NCI-H69 (cell line): ENCODE measurements at places on chromosomes 3 and 15.

DNA sequence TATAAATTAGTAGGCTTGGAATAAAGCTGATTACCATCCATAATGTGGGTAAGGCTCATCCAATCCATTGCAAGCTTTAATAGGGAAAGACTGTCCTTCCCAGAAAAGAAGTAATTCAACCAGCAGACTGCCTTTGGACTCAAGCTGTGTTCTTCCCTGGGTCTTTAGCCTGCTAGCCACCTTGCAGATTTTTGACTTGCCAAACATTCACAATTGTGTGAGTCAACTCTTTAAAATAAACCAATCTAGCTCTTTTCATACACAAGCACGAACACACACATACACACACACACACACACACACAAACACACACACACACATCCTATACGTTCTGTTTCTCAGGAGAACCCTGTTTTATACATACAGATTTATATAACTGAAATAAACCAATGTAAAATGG lies 248.1 kb downstream of the NAALADL2 start:
- peak; percentile 78 for DNase-seq

GRCh38 chr3:127170814-127171213 lies 22.1 kb upstream of the PRR23E start:
- peak; percentile 77 for DNase-seq

- DNase-seq: no peak
Observed at GRCh38 chr15:83709241-83709640, 55.3 kb downstream of the ADAMTSL3 start.

DNA sequence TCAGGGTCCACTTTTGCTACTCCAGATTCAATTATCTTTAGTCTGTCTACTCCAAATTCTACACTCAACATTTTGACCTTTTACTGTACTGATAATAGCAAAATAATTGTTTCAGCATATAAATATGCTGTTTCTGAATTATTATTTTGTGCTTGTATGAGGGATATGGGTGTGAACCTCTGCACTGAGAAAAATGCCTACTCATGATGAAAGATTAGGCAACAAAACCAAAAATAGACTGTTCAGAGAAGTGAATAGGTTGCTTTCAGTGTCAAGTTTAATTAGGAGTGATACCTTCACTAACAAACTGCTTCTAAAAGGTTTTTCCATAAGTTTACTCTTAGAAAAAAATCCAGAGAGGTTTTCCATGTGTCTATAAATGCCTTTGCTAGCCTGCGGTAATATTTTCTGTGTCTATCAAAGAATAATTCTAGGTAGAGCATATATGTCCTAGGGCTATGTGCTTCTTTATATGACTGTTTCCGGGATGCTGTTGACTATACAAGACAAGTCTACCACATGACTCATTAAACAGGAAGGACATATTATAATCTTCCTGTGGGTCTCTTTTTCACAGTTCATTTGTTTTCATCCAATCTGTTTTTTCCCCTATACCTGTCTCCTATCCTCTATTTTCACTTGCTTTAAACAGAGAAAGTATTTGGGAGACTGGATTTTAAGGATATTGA lies 218.5 kb upstream of the TTC14 start:
- peak; percentile 6 for DNase-seq

GRCh38 chr3:39850716-39851032 lies 41.3 kb downstream of the MYRIP start:
- DNase-seq: peak; percentile 85

- peak; percentile 62 for DNase-seq
Observed at GRCh38 chr15:73908030-73908821, 18.0 kb upstream of the LOXL1 start.

DNA sequence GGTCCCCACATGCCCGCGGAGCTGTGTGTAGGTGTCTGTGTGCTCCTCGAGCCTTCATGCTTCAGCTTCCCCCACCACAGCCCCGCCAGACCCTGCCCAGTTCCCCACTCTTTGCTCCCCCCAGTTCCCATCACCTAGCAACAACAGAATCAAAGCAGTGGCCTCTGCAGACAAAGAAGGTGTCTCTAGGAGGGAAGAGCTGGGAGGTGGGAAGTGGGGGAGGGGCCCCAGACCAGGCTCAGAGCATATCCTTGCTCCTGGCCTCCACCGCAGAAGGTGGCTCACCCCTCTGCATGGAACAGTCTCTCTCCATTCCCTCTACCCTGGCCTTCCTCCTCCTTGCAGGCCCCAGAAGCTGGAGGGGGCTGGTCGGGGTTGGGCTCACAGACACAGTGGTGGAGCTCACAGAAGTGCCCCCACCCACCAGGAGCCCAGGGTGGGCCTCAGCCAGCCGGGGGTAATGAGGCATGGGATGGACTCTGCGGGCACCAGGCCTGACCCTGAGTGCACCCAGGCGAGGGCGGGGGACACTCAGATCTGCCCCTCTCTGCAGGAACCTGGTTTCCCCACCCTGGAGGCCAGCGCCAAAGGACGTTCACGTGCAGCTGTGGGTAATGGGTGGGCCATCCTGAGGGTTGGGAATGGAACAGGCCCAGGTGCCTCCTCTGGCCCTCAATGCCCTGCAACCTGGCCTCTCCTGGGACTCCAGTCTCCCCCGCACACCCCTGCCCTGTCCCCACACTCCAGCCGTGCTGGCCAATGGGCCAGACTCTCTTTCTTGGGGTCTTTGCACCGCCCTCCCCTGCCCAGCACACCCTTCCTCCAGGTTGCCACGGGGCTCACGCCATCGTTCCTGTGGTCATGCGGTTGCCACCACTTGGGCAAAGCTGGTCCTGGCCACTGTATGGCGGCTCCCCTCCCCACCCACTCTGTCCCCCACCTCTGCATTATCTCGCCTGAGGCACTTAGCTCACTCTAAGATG lies 53.4 kb downstream of the TPRA1 start:
- peak; percentile 61 for DNase-seq

DNA sequence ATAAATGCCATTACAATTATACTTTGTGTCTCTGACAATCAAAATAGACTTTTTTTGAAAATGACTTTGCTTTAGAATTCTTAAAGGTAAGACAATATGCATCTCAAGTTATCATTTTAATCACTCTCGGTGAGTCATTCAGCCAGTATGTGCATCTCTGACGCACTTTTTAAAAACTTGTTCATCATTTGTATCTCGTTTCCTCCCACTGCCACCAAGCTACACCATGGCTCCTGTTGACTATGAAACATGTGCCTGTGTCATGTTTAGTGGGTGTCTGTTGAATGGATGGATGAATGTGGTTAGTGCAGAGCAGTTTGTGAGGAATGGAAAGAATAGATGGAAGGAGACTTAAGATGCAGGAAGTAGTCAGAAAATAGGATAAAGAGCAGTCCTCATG lies 68.6 kb downstream of the ARPP21 start:
- no peak for DNase-seq

- DNase-seq: no peak
Observed at GRCh38 chr15:98876451-98877369, 130.9 kb downstream of the PGPEP1L start.

- DNase-seq: no peak
Observed at GRCh38 chr3:42752441-42752840, 20.6 kb downstream of the CCDC13 start.

DNA sequence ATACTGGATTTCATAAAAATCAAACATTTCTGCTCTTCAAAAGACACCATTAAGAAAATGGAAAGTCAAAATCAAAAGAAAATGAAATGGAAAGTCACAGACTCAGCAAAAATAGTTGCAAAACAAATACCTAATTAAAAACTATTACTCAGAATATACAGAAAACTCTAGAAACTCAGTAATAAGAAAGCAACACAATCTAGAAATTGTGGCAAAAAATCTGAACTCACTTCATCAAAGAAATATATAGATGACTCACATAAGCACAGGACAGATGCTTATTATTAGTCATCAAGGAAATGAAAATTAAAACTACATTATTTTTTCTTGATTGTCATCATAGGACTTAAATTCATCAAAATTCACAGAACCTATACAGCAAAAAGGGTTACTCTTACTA lies 430.0 kb downstream of the SHQ1 start:
- no peak for DNase-seq

GRCh38 chr3:99753268-99753975 lies 64.2 kb upstream of the CMSS1 start:
- DNase-seq: peak; percentile 34

- peak; percentile 56 for DNase-seq
Observed at GRCh38 chr3:18442756-18443664, 17.9 kb upstream of the SATB1 start.

DNA sequence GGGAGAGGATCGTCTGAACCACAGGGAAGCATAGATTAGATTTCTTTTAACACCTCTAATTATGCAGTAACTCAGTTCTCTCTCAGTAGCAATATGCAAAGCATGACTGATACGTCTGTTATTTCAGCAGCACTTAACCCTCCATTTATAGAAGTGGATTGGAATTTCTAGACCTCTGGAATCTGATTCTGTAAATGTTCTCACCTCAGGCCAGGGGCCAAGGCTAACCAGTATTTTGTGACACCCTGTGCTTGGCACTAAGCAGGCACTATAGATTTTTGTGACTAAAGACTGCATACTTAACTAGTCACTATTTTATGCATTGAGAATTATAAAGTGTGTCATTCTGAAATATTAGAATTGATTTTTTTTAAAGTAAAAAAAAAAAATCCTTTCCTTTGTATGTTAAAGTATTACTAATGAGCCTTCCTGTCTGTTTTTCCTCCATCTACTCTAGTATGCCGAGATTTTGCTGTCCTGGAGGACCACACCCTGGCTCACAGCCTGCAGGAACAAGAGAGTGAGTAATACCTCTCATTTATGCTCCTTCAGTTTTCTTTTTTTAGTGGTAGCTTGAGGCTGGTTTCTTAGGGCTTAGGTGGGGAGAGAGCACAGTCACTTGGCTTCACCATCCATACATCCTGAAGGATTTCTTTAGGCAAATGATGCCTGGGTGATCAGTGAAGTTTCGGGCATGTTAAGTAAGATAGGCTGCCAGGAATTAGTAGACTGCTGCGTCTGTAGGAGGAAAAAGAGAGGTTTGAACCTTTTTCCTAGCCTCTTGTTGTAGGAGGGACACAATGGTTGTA lies 26.5 kb upstream of the UTS2B start:
- peak; percentile 42 for DNase-seq

DNA sequence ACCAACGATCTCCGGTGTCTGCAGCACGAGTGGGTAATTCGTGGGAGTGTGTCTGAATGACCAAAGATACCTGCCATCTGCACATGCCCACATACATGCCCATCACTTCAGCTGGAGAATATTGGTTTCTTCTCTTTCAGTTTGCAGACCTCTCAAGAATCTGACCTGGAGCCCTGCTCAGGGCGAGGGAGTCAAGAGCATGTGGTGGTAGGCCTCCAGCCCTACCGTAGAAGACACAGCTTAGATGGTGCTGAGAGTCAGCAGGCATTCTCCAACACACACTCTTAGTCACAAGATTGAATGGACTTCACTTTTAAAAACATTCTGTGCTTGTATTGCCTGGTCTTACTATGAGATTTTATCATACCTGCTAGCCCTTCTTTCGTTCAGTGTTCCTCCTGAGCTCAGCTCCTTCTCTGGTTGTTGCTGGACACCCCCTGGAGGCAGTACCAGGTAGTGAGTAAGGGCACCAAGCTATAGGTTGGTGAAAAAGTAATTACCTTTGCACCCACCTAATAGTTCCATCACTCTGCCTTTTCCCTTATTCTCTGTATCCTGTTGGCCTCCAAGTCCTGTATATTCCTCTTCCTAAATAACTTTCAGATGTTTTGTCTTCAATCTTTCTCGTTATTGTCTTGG lies 252.0 kb downstream of the CACNA2D3 start:
- DNase-seq: peak; percentile 52

- no peak for DNase-seq
Observed at GRCh38 chr3:52845157-52845556, 10.3 kb upstream of the MUSTN1 start.

DNA sequence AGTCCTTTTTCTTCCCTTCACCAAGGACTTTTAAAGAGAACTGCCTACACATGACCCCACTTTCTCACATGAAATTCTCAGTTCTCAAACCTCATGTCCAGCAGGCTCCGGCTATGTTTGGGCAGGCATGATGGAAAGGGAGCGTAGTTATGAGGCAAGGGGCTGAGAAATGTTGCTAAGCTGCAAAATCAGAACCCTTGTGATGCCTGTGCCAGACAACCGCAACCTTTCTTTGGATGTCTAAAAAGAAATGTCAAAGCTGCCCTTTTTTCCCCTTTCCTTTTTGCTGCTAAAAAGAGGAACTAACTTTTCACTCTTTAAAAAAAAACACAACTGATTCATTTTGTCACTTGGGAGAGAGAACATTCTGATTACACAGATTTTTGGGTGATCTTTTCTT lies 19.2 kb downstream of the GNB4 start:
- DNase-seq: no peak

- DNase-seq: no peak
Observed at GRCh38 chr3:161081633-161082032, 23.5 kb downstream of the B3GALNT1 start.

GRCh38 chr3:196942915-196943277 lies 568 bp upstream of the NCBP2 start:
- peak; percentile 51 for DNase-seq

GRCh38 chr15:90025489-90026033 lies 24.4 kb downstream of the ZNF710 start:
- no peak for DNase-seq

GRCh38 chr3:13581485-13582365 lies 32.8 kb downstream of the FBLN2 start:
- DNase-seq: no peak

DNA sequence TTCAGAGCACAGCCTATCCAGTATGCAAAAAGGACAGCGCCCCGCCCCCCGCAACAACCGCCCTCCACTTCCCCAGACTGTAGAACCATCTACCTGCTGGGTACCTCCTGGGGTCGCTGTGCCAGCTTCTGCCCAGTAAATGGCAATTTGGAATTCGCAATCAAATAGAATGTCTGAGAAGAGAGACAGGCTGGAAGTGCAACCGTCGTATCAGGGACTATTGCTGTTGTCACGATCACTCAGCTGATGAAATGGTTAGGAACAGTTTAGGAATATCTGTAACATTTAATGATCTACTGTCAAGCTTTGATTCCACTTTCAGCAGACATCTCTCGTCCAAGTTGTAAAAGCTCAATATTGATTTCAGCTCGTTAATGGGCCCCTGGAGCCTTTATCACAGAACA lies 13.3 kb upstream of the PARL start:
- DNase-seq: peak; percentile 57

- no peak for DNase-seq
Observed at GRCh38 chr15:60660290-60661051, 181.5 kb upstream of the ICE2 start.

GRCh38 chr3:98536456-98537017 lies 4.8 kb downstream of the GPR15 start:
- no peak for DNase-seq

- no peak for DNase-seq
Observed at GRCh38 chr15:95267481-95267880, 1036.1 kb downstream of the MCTP2 start.

- no peak for DNase-seq
Observed at GRCh38 chr3:36894914-36895313, 49.9 kb downstream of the TRANK1 start.

- no peak for DNase-seq
Observed at GRCh38 chr3:131716007-131716406, 213.2 kb upstream of the MRPL3 start.

DNA sequence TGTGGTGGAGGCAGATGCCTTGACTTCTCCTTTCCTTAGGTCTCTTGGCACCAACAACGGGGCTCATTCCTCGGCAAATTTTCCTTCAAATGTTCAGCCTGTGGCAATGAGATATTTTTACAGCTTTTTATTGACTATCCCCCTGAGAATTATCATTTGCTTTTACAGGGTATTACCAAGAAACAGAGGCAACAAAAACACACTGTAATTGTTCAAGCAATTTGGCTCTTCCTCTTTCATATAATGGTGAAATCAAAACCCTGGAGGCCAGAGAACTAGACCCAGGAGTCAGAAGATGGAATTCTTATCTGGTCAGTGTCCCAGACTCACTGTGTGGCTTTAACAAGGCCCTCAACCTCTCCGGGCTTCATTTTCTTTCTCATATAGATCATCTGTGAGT lies 40.1 kb downstream of the TRIM42 start:
- no peak for DNase-seq

- DNase-seq: peak; percentile 24
Observed at GRCh38 chr3:45915518-45916231, 27.6 kb upstream of the CXCR6 start.
